Posterior cingulate gyrus (tissue), 11 donors: ENCODE measurements at places on chromosomes 2 and 18.

DNA sequence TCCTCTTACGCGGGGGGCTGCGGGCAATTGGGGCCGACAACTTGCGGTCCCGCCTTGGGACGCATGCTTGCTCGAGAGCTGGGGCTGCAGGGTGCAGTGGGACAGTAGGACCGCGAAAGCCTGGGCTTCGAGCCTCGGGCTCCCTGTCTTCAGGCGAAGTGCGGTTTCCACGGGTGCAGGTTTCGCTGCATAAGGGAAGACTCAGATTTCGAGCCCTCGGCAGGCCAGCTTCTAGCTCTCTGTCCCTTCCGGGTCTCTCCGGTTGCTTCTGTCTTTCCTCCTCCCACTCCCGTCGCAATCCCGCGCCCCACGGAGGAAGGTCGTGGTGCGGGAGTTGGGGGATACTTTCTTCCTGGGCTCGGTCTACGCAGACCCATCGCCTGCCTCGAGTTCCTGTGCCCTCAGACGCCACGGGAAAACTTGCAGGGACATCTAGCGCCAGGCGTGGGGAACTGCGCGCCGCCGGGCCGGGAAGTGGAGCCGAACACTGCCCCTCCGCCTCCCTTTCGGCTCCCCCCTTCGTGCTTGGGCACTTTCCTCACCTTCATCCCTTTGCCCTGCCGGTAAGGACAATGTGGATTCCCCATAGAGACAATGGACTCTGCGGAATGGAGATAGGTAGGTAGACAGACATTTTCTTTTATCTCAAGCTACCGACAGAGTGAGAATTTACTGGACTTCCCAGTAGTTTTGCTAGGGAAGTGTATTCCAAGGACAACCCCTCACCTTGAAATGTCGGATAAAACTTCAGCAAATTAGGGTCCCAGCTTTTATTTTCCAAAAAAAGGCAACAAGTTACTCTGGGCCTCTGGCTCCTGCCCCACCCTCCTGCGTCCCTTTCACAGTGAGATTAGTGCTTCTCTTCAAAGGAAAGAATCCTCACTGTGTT is 4.2 kb upstream of the HOXD13 start:
- peak; percentile 37 for DNase-seq

- no peak for DNase-seq
Measured at GRCh38 chr2:49102146-49102545, 52.2 kb downstream of the FSHR start.

DNA sequence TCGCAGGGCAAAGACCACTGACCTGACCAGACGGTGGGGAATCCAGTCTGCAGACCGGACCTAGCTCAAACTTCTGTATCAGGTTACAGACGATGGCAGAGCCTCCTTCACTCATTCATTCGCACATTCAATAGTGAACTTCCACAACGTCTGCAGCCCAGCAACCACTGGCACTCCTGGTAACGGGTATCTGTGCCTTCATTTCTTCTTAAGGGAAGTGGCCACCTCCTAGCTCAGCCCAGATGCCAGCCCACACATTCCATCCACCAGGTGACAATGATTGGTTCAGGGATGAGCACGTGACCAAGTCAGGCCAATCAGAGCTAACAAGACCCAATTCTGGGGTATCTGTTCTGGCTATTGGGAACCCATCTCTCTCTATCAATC is 15.9 kb upstream of the ARMC9 start:
- no peak for DNase-seq

DNA sequence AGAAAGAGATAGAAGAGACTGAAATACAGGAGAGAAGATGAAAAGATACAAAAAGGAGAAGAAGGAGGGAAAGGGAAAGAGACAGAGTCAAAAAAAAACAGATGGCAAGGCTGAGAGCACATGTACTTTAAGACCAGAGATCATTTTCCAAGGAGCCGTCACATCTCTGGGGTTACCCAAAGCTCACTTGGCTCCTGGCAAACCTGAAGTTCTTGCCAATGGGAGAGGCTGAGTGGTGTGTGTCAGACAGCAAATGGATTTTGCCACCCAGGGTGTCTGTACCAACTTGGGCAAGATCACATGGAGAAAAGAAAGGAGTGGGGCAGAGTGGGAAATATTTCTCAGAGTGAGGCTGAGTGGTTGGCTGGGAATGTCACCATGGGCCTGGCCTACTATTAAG is 219.3 kb upstream of the TNP1 start:
- DNase-seq: no peak

DNA sequence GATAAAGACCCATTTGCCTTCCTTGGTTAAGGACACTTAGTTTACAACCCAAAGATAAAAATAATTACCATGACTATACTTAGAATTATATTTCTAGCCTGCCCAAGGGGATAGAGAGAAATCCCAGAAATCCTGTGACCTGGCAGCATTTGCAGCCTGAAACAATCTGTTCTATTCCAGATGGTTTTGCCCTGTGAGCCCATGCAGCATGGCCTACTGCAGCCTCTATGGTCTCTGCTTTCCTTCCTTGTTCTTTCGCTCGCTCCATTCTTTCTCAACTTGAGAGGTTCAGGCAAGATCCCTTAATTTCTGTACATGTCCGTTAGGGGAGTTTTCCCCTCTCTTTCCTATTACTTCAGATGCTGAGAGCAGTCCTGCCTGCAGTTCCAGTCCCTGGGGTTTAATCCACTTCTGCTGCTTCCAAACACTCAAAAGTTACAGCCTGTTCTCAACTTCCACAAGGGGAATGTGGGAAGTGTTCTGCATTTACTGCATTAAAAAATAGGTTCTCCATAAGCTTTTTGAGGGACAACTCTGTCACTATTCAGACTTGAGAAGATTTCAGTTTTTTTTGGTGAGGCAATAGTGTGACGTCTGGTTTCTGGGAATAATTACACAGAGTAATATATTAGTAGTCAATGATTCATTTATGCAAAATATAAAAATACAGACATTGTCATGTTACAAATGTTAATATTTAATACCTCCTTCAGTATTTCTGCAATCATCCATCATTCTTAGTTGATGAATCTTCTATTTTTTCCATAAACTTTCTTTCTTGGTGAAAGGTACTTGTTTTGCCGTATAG is 80.3 kb downstream of the CDCA7 start:
- no peak for DNase-seq

DNA sequence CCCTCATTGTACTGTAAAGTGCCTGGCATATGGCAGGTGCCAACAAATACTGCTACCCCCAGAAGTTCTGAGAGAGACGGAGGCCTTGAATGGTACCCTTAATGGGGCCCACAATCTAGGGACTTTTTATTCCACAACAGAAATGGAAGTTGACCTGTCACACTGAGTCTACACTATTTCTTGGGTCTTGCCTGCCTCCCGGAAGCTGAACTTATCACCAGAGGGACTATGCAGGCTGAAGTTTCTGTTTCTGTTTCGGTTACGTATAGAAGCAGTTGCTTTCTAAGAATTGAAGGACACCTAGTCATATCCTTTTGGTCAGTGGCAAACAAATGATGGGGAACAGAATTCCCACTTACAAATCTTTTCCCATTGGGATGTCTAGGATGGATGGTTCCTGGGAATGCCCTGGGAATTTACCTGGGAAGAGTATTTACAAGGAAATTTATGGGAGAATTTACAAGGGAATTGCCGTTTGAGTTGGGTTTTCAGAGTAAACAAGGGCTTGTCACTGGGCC is 74.2 kb downstream of the HS1BP3 start:
- DNase-seq: no peak

GRCh38 chr2:58834404-58834803 is 593.3 kb upstream of the FANCL start:
- no peak for DNase-seq

DNA sequence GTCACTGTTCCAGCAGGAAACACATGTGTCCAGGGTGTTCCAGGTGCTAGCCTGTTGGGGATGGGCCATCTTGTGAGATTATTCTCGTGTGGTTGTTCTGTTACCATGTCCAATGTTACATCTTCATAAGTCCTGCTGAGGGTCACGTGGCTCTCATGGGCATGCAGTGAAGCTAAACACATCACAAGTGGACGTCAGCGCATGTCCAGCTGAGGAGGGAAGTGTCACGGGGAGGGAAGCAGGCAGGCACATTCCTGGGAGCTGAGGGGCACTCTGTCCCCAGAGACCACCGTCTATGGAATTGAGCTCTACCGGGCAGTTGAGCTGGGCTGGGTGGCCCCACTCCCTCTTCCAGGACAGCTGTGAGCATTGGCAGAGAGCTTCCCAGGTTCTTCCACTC is 155.3 kb upstream of the TWIST2 start:
- no peak for DNase-seq

GRCh38 chr18:33916200-33916599 is 308.5 kb downstream of the NOL4 start:
- DNase-seq: no peak

DNA sequence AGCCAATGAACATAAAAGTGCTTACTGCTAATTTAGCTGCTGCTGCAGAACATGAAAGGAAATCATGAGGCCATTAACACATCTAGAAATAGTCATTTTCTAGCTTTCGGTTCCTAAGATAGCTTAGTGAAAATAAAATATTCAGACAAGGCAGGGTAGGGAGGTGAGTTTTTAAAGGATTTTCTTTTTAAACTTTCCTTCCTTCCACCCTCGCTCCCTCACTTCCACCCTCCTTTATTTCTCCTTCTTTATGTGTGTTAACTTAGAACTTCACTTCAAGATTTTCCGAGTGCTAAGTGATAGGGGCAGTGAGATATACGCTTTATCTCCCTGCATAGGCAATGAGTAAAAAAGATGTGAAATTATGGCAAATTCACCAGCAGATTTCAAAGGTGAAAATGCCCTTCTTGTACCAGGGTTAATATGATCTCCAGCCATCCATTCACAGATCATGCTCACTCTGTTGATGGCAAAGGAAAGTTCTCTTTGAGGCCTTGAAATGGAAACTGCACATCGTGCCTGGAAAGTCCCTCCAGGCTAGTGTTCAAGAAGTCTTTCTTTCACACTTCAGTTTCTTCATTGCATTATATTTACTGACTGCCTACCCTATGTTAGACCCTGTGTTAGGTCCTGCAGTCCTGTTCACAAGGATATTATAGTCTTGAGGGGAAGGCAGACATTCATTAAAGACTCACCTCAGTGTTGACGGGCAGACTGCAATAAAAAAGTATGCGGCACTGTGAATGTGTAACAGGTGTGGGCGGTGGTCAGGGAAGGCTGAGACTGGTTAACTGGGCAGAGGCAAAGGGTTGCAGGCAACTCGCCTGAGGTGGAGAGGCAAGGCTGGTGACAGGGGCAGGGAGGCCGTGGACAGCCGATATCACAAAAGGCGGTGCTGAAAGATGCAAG is 200.8 kb downstream of the PLCL1 start:
- no peak for DNase-seq

DNA sequence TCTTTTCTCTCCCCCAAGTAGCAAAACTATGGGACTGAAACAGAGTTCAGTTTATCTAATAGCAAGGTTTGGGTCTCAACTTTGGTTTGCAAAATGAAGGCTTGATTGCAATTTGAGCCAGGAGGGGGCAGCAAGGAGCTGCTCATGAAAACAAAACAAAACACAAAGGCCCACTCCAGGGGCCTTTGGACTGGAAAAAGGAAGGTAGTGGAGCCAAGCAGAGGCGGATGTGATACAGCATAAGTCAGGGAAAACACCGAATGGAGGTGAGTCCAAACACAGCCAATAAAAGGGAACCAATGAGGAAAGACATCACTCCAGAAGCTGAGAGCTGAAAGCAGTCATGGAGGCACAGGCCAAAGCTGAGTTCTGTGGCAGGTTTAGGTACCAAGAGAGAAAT is 799.7 kb upstream of the ACVR2A start:
- peak; percentile 55 for DNase-seq

DNA sequence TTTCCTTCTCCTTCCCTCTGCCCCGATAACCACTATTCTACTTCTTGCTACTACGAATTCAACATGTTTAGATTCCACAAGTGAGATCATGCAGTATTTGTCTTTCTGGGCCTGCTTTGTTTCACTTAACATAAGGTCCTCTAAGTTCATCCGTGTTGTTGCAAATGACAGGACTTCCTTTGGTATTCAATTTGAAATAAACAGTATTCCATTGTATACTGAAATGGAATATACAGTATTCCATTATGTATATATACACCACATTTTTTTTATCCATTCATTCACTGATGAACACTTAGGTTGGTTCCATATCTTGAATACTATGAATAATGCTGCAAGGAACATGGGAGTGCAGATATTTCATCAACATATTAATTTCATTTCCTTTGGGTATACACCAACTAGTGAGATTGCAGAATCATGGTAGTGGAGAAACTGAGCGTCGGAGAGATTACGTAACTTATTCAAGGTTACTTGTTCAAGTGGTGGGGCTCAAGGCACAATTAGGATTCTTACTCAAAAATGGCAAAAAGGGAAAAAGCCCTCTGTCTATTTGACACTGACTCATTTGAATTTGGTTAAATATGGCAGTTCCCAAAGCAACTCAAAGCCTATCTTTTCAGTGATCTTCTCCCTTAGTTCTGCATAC is 85.1 kb downstream of the CHN1 start:
- no peak for DNase-seq
